ENCODE measurements at places on chromosomes 1 and 21.

DNA sequence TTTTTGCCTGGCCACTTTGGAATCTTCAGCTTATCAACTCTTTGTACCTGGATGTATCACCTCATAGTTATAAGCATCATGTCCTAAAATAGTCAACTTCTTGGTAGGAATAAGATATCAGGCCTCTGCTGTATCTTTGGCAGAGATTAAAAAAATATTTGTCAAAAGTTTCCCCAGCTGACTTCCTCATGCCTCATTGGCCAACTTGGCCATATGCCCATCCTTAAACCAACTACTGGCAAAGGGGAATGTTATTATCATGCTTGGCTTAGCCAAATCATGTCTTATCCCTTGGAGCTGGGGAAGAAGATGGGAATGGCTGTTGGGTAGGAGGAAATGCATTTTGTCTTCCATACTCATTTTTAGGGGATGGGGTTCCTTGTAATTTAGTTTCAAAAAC lies 23.4 kb downstream of the NFASC start:
- peak; percentile 53 for DNase-seq

DNA sequence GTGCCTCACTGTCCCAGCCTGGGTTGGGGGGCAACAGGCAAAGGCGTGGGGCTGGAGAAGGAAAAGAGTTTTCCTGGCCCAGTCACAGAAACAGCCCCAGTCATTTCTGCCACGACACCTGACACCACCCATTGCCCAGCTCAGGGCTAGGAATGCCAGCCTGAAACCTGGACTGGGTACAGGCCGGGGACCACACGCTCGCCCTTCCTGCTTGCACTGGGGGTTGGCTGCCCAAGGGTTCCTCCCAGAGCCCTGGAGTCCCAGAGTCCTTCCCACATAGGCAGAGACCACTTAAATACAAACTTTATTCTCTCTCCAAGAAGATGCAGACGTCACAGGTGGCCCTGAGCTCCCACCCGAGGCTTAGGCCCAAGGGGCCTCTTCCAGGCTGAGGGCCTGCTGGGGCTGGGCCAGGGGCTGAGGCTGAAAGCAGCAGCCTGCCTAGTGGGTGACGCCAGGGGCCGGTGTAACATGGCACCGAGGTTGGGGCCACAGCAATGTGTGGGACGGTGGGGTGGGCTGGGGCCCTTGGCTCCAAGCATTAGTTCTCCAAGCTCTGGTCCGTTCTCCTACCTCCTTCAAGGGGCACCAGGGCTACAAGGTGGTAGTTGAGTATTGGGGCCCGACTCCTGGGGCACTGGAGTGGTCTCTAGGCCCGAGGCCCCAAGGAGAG lies 1.6 kb downstream of the TMEM52 start:
- DNase-seq: no peak

DNA sequence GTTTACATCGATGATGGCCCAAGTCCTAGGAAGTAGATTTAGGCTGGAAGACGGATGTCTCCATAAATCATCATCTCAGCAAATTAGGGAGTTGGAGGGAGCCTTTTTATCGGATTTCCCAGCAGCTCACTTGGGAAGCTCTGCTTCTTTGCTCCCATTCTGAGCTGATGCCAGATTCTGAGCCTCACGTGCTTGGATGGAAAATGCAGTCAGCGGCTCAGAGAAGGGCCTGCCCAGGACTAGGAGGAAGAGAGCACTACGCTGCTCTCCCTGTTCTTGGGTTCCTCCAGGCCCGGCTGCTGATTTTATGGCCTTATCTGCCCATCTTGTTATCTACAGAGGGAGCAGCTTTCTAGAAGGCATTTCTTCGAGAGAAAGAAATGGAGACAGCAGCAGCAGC lies 42.0 kb downstream of the UBIAD1 start:
- no peak for DNase-seq

DNA sequence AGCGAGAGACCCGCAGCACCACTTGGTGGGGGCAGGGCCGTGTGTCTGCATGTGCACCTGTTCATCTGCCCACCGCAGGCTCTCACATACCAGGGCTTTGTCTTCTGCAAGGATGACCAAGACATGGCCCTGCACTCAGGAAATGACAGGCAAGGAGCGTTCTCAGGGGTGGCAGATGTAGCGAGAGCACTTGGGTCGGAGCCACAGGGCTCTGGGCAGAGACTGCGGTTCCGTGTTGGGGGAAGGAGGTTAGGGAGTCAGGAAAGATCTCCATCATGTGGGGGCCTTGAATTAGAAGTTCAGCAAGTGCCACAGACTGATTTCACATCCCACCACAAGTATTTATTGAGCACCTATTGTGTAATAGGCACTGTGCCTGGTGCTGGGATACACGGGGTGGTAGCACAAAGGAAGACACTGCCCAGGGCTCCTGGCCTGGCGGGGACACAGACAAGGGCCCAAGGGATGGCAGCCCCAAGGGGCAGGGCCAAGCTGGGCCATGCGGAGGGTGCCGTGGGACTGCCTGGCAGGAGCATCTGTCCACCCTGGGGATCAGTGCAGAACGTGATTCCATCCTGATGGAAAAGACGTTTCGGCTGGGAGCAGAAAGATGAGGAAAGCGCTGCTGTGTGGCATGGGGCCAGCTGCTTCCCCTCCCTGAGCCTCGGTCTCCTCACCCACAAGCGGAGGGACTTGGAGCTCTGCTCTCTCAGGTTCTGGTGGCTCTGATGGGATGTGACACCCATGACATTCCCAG lies 11.4 kb upstream of the SPSB1 start:
- DNase-seq: no peak

- DNase-seq: no peak
These were observed 47.4 kb downstream of the CAMTA1 start for GRCh38 chr1:6832531-6833188.

GRCh38 chr1:115874904-115875303 lies 34.0 kb upstream of the NHLH2 start:
- DNase-seq: no peak

- DNase-seq: no peak
These were observed 92.5 kb downstream of the GALNT2 start for GRCh38 chr1:230159580-230159979.

DNA sequence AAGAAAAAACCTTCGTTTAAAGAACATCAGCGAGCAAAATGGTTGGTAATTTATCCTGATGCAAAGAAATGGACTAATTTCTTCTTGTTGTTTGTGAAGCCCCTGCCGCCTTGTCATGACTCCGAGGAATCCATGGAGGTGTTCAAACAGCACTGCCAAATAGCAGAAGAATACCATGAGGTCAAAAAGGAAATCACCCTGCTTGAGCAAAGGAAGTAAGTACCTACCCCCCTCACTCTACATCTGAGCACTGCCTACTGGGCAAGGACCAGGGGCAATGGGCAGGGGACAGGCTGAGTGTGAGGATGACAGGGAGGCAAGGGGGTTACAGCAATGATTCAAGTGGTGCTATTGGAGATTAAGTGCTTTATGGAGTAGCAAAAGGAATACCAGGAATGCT lies 29.4 kb downstream of the MAP3K7CL start:
- DNase-seq: no peak

- DNase-seq: no peak
These were observed 21.1 kb downstream of the TTC13 start for GRCh38 chr1:230957580-230957989.

GRCh38 chr21:45224189-45224938 lies 63.3 kb downstream of the POFUT2 start:
- no peak for DNase-seq

GRCh38 chr1:109643385-109644230 lies 12.3 kb upstream of the GSTM4 start:
- DNase-seq: peak; percentile 74

DNA sequence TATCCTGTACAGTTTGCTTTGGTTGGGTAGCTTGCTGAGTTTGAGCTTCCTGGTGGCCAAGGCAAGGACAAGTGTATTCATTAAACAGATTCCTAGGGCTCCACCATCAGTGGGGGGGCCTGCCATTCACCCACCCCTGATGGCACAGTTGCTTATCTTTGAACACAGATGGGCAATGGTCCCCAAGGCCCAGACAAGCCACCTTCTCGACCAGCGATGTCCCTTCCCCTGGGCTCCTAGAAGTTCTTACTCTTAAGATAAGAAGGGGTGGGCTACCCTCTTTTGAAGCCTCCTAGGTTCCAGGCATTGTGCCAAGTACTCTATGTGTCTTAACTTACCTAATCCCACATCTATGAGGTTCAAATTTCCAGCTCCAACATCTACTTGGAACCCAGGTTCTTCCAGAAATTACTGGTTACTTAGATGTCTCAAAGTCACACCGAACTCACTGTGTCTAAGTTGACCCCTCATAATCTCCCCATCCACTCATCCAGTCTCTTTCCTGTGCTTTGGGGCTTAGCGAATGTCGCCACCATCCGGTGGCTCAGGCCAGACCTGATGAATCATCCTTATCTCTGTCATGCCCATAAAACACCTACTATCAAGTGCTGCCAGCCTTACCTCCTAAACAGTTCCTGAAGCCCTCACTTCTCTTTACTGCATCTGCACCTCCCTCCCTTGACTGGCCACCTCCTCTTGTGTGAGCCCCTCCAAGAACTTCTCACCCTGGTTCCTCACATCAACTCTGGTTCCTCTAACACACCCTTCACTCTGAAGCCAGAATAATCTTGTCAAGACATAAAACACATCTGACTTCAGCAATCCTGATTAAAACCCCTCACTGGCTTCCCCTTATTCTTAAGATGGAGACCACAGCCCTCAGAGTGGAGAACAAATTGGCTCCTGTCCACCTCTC lies 50.1 kb downstream of the KLHDC7A start:
- DNase-seq: peak; percentile 25

- peak; percentile 40 for DNase-seq
These were observed 33.8 kb upstream of the RPL11 start for GRCh38 chr1:23657659-23658275.

- peak; percentile 55 for DNase-seq
These were observed 10.9 kb downstream of the OLIG2 start for GRCh38 chr21:33036430-33037162.

GRCh38 chr1:54249819-54250435 lies 50.0 kb downstream of the MRPL37 start:
- DNase-seq: peak; percentile 74

DNA sequence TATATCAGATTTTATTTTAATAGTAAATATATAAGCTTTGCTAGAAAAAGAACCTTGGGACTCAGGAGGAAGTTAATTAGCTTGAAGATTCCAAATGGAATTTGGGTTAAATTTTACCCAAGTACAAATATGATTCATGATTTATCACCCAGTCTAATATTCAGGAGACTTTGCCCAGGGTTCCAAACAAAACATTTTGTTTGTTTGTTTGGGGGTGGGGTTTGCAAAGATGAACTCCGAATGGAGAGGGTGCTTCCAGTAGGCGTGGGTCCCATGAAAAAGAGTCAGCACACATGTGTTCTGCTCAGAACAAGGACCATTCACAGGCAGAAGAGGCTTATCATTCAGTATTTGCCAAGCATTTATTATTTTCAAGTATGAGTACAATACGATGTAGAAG lies 23.5 kb downstream of the KCNT2 start:
- peak; percentile 5 for DNase-seq

- DNase-seq: no peak
These were observed 9.7 kb downstream of the GNG12 start for GRCh38 chr1:67823615-67824014.

- no peak for DNase-seq
These were observed 17.7 kb downstream of the NMNAT1 start for GRCh38 chr1:9960706-9961562.

- DNase-seq: no peak
These were observed 52.2 kb upstream of the KIAA1614 start for GRCh38 chr1:180860535-180860934.

DNA sequence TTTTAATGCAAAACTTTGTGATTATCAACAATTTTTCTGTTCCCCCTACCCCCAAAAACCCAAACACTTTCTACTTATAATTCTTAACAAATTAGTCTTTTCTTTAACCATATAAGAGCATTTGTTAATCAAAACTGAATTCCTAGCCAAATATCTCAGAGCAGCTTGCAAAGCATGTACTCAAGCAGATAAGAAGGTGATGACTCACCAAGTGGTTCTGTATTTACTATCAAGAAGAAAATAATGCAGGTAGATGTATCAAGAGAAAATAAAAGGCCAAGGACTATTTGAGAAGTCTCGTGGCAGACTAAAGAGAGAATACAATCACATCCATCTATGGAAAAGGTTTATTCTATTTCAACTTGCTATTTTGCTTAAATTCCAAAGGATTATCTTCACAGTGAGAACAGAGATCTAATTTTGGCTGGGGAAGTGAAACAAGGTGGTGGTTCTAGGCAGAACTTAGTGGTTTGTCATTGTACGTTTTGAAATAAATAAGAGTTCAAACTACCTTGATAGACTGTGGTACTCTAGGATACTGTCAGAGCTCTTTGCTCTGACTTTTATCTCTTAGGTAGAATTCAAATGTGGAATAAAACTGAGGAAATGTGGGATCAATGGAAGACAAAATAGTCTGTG lies 94.7 kb upstream of the NRIP1 start:
- DNase-seq: no peak

GRCh38 chr1:7922301-7922700 lies 18.3 kb downstream of the TNFRSF9 start:
- peak; percentile 8 for DNase-seq

DNA sequence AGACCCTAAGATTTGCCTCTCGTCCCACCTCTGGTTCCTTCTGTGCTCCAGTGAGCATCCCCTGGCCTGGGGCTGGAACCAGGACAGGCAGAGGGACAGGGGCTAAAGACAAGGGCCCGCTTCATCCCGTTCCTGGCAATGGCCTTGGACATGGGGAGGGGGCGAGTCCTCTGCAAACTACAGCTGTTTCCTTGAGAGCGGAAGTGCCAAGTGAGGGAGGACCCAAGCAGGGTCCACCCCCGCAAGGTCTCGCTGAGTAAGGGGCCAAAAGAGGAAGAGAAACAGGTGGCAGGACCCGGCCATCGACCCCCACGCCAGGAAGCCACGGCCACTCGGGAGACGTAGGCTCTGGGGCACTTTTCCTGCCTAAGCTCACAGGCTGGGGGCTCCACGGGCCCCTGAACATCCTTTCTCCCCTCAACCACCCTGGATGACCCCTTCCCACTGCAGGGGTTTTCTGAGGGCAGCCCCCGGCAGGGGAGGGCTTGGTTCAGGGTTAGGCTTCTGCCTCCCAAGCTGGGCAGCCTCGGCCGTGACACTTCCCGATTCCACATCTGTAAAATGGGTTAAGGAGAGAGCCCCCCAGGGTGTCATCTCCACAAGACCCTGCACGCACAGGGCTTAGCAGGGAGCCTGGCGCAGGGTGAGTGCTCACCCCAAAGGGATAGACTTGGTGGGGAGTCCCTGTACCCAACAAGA lies 17.9 kb upstream of the PLEKHG5 start:
- no peak for DNase-seq

- DNase-seq: no peak
These were observed 166.0 kb downstream of the COL11A1 start for GRCh38 chr1:102942324-102942723.

- peak; percentile 30 for DNase-seq
These were observed 14.5 kb downstream of the KIAA0040 start for GRCh38 chr1:175178056-175178455.

- peak; percentile 74 for DNase-seq
These were observed 11.2 kb downstream of the TNFRSF1B start for GRCh38 chr1:12177999-12178441.

DNA sequence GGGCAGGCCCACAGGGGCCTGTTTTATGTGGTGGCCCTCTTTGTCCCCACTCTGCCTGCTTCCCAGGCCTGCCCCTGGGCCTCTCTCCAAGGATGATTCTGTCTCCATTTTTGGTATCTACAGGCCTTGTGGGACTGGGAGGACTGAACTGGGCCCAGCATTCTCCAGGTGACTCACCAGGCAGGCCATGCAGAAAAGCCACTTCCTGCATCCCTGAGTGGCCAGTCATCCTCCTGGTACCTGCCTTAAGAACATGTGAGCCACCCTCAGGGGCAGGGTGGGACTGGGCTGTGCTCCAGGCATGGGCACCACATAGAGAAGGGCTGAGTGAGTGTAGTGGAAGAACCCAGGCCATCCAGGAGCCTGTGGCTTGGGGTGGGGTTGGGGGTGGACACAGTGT lies 20.0 kb upstream of the BCAR3 start:
- DNase-seq: peak; percentile 100

- peak; percentile 81 for DNase-seq
These were observed 12.2 kb upstream of the ARHGEF10L start for GRCh38 chr1:17527036-17527914.

Measured in kidney tubule cell (primary cell).